ENCODE measurements at places on chromosomes 3 and 15. TPM values are rescaled to one million over a fixed set of nuclear protein-coding genes. Genes with fewer than 3 reads are reported as not detected.

The RAD51 gene
- 4.8 TPM for total RNA-seq

The BRK1 gene
- total RNA-seq = 89.8 TPM

The CPLX3 gene
- not detected for total RNA-seq

The CHRNB4 gene
- total RNA-seq = not detected

The CCR9 gene
- not detected for total RNA-seq

The NUSAP1 gene
- 4.5 TPM for total RNA-seq

The SHC4 gene
- 2.6 TPM for total RNA-seq

The AADACL2 gene
- not detected for total RNA-seq

The CCDC54 gene
- not detected for total RNA-seq

The PIGZ gene
- total RNA-seq = 2.7 TPM

The SKOR1 gene
- total RNA-seq = 0.09 TPM

The CEMIP gene
- total RNA-seq = 3.9 TPM

The STRIT1 gene
- not detected for total RNA-seq

The MAP4 gene
- total RNA-seq = 193 TPM

The CD200R1 gene
- total RNA-seq = not detected

The GATM gene
- 0.28 TPM for total RNA-seq

Measured in smooth muscle cell of the umbilical artery (primary cell).